ENCODE measurements at places on chromosomes 1 and 21. TPM values are rescaled to one million over a fixed set of nuclear protein-coding genes. Genes with fewer than 3 reads are reported as not detected.

ATP1A2 gene
- 101 TPM for total RNA-seq

KLF17 gene
- total RNA-seq = 2.0 TPM

DNA sequence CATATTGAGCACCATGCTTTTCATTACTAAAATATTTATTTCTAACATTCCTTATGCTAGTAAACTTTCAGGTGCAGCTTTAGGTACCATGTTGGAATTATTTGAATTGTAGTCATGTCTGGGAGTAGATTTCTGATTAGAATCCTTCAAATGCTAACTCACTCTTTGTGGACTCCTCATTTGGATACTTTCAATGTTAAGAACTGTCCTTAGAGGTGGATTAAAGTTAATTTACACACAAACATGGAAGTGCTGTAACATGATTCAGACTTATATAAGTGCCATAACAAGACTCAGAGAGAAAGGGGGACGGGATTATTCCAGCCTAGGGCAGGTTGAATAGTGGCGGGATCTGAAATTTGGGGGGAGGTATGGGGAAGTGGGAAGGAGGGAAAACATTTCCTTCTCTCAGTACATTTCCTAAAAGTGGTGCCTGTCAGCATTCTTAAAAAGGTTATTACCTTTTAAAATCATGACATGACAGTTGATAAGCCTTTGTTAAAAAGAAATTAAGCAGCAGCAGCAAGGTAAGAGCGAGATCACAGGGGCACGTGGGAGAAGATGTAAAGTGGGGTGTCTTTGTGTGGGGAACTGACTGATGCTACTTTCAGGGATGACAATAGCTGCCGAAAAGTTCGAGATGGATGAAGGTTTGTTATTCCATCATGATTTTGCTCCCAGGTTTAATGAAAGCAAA lies 44.4 kb downstream of the HHAT start:
- no peak overlapping the region for H3K4me3 ChIP-seq
- DNase-seq = peak; percentile 85
- H3K27me3 ChIP-seq = no peaks in the 10 kb centered on the region
- H3K36me3 ChIP-seq = no peaks in the 10 kb centered on the region
- peaks cover 14% of the 10 kb centered on the region for H3K4me1 ChIP-seq

- DNase-seq = no peak
- peaks cover 15% of the 10 kb centered on the region for H3K4me1 ChIP-seq
- no peak overlapping the region for H3K4me3 ChIP-seq
Measured at GRCh38 chr21:45328198-45329091, 40.8 kb upstream of the POFUT2 start.

DNA sequence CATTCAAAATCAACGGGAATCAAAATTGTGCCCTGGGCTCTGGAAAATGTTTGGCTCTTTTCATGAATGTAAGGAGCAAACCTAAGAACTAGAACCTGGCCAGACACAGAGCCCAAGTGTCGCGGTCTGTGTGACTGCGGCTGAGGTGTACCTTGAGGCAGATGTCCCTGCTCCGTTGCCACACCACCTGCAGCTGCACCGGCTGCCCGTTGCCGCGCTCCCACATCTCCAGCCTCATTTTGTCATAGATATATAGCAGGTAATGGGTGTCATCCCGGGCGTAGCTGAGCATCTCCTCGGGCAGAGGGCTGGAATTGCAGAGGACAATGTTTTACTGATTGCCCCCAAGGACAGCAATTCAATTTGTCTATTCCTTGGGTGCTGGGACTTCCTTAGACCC lies 18.7 kb downstream of the EXOSC10 start:
- H3K4me3 ChIP-seq = no peak overlapping the region
- H3K27ac ChIP-seq = no peak overlapping the region
- H3K4me1 ChIP-seq = no peaks in the 10 kb centered on the region
- peaks cover 71% of the 10 kb centered on the region for H3K36me3 ChIP-seq
- DNase-seq = no peak
- H3K27me3 ChIP-seq = no peaks in the 10 kb centered on the region

GRCh38 chr1:21870611-21871010 lies 58.5 kb downstream of the LDLRAD2 start:
- H3K4me3 ChIP-seq = no peak overlapping the region
- peaks cover 91% of the 10 kb centered on the region for H3K36me3 ChIP-seq
- H3K27me3 ChIP-seq = no peaks in the 10 kb centered on the region
- H3K4me1 ChIP-seq = peaks cover 52% of the 10 kb centered on the region
- peak overlapping the region; percentile 77 for H3K27ac ChIP-seq
- DNase-seq = no peak

DNA sequence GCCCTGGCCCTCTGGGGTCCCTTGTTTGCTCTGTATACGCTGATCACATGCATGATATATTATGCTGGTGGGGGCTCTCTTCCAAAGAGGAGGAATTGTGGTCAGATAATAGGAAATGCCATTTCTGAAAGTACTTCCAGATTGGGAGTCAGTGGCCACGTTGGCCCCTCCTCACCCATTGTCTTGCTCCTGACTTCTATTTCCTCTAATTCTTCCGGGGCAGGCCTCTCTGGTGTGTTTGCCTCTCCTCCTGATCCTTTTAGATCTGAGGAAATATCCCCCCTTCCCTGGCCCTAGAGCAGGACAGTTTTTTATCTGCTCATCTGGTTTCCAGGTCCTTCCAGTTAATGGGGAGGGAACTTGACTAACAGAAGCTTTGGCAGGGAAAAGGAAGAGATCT lies 2.9 kb downstream of the VANGL2 start:
- DNase-seq = no peak
- H3K36me3 ChIP-seq = no peaks in the 10 kb centered on the region
- H3K27ac ChIP-seq = no peak overlapping the region
- no peaks in the 10 kb centered on the region for H3K27me3 ChIP-seq
- no peak overlapping the region for H3K4me3 ChIP-seq

Measured in esophagus muscularis mucosa (tissue), 4 donors.